ENCODE measurements at places on chromosomes 7 and 10.
A peak's percentile ranks its signal among the peaks of the same experiment; 100 is the strongest.

DNA sequence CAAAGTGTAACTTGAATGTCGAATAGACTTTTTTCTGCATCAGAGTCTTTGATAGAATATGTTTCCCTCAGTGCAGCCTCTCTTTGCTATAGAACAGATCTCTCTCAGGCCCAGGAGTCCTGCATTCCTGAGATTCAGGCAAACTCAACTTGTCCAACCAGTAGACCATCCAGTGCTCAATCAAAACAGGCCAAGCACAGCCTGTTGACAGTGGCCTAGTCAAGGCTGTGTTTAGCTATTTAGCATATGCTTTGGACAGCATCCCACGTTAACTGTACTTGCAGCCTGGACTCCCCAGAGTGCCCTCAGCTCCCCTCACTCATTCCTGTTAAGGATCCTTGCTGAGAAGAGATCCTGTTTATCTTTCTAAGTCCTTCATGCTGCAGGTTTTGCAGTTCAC is 16.3 kb downstream of the OR6V1 start:
- DNase-seq, result no peak

DNA sequence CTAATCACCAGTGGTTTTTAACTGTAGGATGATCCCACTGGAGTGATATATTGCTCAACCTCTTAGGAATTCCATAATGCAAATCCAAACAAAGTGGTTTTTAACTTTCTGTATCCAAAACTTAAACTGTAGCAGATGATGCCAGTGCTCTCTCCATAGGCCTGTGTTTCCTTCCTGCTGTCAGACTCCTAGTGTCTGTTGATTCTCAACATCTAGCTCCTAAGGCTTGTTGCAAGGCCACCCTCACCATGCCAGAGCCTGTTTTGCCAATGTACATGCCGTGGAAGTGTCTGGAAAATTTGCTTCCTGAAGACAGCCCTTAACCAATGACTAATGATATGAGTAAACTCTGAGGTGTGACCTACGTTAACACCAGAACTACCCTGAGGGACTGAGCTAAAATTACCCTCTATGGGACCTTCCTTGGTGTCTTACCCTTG is 39.3 kb downstream of the C1GALT1 start:
- DNase-seq, result no peak

DNA sequence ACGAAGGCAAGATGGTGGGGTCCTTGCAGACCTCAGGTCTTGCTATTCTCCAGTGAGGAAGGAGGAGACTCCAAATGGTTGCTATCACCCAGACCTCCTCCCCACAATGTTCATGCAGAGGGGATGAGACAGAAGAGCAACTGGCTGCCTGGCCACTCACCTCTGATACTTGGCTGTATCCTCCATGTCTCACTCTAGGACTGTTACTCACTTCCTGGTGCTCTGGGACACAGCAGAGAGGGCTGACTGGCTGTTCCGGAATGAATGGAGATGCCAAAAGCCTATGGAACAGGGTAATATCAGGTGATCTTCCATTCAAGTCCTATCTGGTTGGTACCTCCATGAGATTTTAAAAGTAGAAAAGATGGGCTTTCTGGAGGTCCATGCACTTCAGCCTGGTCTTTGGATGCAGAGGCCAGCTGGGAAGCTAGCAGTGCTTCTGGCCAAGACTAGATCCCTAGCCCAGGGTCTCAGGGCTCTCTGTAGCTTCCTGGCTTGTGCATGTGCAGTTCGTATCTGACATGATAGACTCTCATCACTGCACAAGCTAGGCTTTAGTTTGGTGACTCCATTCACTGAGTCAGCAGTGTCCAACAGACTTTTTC is 27.0 kb upstream of the ABI1 start:
- DNase-seq, result no peak

DNA sequence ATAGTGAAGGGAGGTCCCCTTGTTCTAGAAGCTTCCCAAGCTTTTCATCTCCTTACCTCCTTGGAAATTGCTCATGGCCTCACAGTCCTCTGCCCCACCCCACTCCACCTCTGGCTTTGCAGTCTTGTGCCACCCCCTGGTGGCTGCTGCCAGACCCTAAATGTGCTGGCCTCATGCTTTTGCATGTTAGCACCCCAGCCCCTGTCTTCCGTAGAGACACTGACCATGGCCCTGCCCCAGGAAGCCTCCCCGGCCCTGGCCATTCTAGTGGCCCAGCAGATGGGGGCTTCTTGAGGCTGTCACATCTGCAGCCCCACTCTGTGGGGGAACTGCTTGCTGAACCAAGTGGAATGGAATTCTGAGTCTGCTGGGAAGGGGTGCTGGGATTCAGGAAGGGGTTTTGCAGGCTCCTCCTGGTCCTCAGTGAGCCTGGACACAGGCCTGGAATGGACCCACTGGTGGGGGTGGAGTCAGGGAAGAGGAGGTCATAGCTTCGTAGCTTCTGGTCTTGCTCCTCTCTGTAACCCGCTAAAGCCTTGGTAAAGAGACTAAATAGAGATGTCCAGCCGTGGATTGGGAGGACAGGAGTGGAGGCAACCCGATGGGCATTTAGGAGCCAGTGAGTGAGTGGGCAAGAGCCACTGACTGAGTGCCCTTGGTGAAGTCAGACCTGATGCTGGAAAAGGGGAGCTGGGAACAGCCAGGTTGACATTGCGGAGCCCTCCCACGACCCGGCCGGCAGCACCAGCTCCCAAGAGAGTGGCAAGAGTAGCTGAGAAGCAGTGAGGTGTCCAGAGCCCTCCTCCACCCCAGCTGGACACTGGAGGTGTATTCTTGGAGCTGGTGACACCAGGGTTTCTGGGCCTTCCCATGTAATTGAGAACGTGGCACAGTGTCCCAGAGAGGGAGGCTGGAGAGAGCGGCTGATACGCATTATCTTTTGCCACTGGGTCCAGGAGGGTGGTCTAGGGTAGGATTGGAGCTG is 20.9 kb downstream of the RAMP3 start:
- DNase-seq, result peak; percentile 58

DNA sequence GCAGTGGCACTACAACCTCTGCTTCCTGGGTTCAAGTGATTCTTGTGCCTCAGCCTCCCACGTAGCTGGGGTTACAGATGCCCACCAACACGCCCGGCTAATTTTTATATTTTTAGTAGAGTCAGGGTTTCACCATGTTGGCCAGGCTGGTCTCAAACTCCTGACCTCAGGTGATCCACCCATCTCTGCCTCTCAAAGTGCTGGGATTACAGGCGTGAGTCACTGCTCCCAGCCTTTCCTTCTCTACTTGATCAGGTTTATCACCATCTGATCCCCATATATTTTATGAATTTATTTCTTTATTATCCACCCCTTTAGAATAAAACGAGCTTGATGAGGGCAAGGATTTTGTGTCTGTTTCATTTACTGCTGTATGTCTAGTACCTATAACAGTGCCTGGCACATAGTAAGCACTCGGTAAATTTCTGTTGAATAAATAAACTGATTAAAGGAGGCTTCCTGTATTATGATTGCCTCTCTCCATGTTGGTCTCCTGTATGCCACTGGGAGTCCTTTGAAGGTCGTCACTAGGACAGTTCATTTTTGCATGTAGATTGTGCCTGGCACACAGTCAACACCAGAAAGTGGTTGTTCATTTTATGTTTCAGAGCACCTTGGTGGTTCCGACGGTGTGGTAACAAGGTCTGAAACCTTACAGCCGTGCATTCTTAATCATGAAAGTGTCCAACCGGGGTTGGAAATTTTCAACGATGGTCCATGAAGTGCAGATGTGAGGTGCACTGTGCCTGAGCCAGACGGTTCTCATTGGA is 9.6 kb upstream of the EIF3A start:
- DNase-seq, result no peak

DNA sequence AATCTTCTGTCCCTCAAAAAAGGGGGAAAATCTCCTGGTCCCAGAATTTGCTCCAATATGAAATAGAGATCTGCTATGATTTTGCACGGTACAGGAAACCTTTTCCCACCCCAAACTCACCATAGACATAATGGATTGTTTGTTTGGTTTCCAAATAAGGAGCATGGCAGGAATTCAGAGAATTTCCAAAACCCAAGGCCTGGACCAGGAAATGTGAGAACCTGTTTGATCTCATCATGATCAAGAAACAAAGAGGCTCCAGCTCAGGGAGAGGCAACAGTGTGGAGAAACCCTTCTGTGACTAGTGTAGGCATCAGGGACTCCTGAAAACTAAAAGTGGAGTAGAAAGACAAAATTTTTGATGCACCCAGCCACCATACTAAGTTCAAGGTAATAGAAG is 1548.1 kb upstream of the LRRTM3 start:
- no peak for DNase-seq

GRCh38 chr10:50552308-50552707 is 71.4 kb downstream of the SGMS1 start:
- no peak for DNase-seq

GRCh38 chr10:19782430-19783089 is 33.7 kb upstream of the PLXDC2 start:
- DNase-seq, result no peak

DNA sequence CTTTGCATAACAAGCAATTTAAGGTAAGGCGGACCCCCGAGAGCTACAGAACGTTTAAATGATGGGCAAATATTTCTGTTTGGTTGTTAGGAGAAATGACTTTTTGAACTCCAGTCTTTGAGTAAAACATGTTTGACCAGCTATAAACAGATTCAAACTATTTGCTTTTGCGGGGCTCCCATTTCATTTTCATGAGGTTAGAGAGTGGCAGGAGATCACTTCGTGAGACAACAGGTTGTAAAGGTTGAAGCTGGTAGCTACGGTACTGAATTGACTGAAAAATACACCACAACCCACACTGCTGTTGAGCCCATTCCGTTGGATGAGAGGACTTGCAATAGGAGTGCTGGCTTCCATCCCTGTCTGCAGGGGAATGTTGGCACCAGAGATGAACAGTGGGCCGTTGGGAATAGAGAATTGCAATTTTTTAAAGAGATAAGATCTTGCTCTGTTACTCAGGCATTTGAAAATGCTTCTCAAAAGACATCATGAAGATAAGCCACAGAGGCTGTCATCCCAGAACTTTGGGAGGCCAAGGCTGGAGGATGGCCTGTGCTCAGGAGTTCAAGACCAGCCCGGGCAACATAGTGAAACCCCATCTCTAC is 65.7 kb upstream of the CARD11 start:
- DNase-seq, result no peak

DNA sequence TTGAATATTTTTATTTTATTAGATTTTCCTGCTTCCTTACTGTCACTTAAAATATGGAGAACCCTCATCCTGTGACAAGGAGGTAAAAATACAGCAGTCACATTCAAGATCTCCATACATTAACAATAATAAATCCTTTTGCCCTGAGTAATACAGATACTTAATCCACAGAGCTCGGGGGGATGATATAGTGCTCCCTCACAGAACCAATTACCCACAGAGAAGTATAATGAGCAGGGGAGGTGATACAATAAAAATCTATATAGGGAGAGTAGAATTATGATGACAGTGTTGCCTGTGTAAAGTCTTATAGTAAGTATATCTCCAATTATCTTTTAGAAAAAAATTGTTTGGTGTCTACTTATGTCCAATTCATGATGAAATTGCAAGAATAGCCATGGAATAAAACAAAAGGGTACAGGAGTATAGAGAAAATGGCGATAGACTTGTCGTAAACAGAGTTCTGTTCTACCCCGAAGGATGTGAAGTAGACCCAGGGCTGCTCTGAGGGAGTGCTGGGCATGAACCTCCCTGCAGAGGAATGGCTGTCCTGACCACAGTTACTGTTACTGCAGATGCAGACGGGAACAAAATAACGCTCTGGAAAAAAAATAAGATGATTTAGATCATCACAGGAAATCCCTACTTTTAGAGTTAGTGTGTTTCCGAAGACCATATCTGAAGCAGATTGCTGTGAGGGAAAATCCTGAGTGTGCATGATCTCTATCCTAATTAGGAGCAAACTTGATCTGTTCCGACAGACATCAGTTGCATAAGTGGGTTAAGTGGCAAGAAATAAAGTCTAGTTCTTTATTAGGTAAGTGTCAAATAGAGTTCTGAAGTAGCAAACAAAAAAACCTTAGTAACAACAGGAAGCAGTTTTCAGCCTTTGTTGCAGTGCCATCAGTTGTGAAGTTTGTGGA is 123.7 kb downstream of the KAT6B start:
- no peak for DNase-seq

- DNase-seq, result no peak
Measured at GRCh38 chr7:99943641-99944496, 14.4 kb upstream of the GJC3 start.

- DNase-seq, result no peak
Measured at GRCh38 chr7:120760050-120760449, 97.9 kb downstream of the TSPAN12 start.

- DNase-seq, result no peak
Measured at GRCh38 chr7:137298464-137298794, 45.1 kb downstream of the PTN start.

DNA sequence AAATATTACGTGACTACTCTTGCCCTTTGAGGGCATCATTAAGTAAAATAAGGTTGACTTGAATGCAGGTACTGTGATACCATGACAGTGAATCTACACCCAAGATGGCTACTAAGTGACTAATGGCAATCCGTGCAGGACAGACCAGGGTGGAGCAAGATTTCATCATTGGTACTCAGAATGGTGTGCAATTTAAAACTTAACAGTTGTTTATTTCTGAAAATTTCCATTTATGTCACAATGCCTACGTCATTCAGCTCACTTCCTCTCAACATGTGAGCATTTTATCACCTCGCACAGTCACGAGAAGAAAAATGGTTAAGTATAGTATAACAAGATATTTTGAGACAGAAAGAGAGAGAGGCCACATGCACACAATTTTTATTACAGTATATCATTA is 50.3 kb upstream of the MET start:
- no peak for DNase-seq
